ENCODE measurements at places on chromosomes 4 and X.

GRCh38 chrX:16212436-16212835, 45.2 kb downstream of the MAGEB17 start:
- DNase-seq: no peak

DNA sequence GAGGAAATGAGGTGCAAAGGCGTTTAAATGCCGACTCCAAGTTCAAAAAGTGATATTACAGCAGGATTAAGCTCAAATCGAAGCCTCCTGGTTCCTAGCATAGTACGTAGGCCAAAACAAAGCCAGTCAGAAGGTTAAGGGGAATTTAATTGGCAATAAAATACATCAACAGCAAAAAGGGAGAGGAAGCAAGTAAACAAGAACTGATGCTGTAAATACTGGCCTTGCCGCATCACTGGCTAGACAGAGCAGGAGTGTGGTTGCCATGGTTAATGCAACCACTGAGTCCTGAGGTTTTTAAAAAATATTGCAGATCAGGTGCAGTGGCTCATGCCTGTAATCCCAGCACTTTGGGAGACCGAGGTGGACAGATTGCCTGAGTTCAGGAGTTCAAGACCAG, 63.2 kb upstream of the FBXW7 start:
- no peak for DNase-seq

DNA sequence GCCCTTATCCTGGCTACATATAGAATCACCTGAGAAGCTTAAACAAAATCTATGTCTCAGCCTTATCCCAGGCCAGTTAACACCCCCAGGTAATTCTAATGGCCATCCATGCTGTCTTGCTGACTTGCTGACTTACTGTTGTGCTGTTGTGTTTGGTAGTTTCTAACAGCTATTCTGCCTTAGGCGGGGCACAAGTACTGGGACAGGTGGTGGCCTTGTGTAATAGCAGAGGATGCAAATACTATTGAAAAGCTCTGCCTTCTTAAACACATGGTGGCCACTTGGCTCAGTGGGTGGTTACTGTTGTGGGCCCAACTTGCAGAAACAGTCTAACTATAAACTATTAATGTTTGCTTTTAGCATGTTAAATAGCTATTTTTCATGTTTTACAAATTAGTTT, 56.2 kb downstream of the CDS1 start:
- no peak for DNase-seq

- no peak for DNase-seq
Measured at GRCh38 chr4:75876218-75876617, 26.0 kb downstream of the PPEF2 start.

DNA sequence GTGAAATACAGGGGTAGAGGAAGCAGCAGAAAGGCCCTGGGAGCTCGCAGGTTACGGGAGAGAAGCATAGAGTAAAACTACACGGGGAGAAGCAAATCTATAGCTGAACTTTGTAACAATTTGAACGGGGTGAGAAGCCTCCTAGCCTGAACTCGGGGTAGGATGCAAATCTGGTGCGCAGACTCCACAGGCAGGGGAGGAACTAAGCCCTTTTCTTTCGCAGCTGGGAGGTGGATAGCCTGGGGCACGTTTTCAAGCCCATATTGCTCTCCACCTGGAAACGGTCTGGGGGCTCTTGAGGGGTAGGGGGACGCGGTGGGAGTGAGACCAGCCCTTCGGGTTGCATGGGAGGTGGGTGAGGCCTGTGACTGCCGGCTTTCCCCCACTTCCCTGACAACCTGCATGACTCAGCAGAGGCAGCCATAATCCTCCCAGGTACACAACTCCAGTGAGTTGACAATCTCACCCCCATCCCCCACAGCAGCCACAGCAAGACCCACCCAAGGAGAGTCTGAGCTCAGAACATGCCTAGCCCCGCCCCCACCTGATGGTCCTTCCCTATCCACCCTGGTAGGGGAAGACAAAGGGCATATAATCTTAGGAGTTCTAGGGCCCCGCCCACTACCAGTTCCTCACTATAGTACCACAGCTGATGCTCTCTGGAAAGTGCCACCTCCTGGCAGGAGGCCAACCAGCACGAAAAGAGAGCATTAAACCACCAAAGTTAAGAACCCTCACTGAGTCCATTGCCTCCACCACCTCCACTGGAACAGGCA, 29.9 kb downstream of the SOWAHB start:
- no peak for DNase-seq

All from brain pericyte (primary cell).